ENCODE measurements at places on chromosomes 13 and 19.

GRCh38 chr19:16637535-16637934, 9.5 kb upstream of the MED26 start:
- DNase-seq, result no peak

DNA sequence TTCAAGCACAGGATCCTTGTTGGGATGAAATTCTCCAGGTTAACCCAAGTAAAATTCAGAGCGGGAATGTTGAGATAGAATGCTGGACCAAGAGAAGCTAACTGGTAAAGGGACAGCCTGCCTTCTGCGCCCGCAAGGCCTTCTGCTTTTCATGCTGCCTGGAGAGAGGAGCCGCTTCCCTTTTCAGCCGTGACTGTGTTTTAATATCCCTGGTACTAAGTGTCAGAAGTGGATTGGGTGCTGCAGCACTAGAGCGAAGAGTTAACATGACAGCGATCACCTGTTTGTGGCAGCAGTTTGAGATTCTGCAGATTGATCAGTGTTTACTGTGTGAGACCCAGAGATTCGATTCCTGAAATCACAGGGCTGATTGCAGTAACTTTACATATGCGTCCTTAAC, 197.4 kb upstream of the ZNF536 start:
- DNase-seq, result no peak

DNA sequence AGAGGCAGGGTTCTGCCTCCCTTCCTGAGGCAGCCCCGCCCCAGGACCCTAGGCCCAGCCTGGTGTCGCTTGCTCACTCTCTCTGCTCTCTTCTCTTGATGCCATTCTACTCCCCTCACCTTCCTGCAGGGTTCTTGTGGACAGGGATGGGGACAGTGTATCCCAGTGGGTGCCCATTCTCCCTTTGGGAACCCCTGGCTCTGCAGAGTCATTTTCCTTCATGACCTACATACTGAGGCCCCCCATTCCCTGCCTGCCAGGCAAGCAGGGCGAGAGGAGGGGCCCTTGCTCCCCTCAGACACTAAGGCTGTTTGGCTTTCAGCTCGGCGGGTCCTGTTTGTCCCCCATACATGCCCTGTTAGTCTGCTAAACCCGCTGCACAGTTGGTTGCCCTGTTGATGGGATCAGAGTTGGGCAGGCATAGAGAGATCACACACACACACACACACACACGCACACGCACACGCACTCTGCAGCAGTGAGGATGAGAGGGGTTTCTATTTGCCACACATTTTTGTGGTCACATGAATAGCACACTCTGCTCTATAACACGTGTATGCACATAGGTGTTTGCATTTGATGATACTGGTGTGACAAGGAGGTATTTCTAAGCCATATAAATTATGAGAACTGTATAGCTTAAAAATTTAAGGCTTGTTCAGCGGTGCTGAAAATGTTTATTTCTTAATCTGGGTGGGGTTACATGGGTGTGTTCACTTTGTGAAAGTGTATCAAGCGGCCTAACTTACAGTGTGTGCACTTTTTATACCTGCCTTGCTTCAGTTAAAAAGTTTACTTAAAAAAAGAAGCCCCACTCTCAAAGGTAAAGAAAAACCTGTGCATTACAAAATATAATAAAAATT, 20.3 kb downstream of the NFIX start:
- DNase-seq, result no peak

DNA sequence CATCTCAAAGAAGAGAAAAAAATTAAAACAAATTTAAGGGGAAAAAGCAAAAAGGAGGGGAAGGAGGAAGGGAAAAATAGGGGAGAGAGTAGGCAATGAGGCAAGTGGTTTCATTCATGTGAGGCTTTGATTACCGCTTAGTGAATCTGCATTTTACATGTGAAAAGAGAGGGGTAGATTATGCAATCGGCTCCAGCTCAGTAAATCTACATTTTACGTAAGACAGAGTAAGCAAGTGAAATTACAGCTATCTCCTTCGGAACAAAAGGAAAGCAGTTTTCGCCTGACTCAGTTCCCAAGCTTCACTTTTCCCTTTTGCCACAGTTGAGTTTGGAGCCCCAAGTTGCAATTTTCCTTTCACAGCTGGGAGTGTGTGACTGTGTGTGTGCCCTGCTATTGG, 16.0 kb upstream of the OLFM2 start:
- no peak for DNase-seq

DNA sequence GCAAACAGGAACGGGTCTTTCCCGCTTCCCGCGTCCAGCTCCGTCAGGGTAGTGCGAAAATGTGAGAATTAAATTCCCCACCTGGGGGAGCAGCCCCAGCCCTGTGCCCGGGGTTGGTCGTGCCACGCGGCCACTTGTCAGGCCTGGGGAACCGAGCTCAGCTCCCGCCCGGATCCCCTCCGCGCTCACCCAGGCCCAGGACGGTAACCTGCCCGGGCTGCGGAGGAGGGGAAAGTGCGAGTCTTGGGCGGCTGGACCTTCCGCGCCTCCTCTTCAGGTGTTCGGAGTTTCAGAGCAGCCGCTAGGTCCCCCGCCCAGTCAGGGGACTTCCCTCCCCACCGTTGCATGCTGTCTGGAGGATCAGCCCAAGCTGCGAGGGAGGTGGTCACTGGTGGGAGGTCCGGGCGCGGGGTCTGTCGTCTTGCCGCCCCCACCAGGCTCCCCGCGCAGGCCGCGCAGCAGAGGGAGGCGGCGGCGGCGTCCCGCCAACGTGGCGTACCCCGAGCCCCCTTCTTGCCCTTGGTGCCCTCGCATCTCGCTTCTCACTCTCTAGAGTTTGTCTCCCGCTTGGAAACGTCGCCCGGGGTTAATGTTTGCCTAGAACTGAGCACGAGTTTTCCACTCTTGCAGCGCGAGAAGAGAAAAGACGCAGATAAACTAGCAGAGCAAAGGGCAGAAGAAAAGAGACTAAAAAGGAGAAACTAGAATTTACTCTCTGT, 8.1 kb downstream of the URAD start:
- no peak for DNase-seq

GRCh38 chr19:56026769-56027168, 40.2 kb downstream of the NLRP5 start:
- no peak for DNase-seq

DNA sequence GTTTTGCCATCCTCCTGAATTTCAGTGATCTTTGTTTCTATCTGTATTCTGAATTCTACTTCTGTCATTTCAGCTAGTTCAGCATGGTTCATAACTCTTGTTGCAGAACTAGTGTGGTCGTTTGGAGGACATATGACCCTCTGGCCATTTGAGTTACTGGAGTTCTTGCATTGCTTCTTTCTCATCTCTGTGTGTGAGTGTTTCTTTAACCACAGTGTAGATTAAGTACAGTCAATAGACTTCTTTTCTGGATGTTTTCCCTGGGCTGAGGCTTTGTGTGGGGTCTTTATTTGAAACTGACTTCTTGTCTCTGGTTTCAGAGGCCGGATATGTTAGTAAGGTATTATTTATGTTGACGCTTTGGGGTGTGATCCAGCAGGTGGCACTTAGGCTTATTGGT, 14.7 kb downstream of the IGFL2 start:
- DNase-seq, result no peak

- DNase-seq, result no peak
These were observed 9.6 kb downstream of the BCAM start for GRCh38 chr19:44818466-44819031.

- DNase-seq, result no peak
These were observed 45.8 kb upstream of the GPI start for GRCh38 chr19:34319230-34319585.

GRCh38 chr13:45102136-45102507, 18.2 kb upstream of the GTF2F2 start:
- DNase-seq, result no peak

DNA sequence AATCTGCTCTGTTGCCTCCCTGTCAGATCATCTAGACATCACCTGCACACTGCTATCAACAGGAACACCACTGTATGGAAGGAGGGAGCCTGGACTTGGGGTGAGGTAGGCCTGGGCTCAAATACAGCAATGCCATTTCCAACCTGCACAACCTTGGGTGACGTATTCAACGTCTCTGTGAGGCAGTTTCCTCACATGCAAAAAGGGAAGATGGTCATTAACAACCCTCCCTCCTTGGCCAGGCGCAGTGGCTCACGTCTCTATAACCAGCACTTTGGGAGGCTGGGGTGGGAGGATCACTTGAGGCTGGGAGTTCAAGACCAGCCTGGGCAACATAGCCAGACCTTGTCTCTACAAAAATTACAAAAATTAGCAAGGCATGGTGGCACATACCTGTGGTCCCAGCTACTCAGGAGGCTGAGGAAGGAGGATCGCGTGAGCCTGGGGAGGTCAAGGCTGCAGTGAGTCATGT, 13.1 kb downstream of the XRCC1 start:
- DNase-seq, result no peak

GRCh38 chr13:35906636-35907035, 224.5 kb downstream of the DCLK1 start:
- DNase-seq, result no peak

- no peak for DNase-seq
These were observed at the start of gene RNF113B for GRCh38 chr13:98176777-98177608. Gene RNF113B (minus strand): TSS chr13:98177269. CDS start chr13:98177236, 33 bp downstream.

- no peak for DNase-seq
These were observed 11.1 kb downstream of the ZNF473 start for GRCh38 chr19:50036908-50037307.

GRCh38 chr13:30664689-30665275, 47.1 kb downstream of the USPL1 start:
- DNase-seq, result no peak

DNA sequence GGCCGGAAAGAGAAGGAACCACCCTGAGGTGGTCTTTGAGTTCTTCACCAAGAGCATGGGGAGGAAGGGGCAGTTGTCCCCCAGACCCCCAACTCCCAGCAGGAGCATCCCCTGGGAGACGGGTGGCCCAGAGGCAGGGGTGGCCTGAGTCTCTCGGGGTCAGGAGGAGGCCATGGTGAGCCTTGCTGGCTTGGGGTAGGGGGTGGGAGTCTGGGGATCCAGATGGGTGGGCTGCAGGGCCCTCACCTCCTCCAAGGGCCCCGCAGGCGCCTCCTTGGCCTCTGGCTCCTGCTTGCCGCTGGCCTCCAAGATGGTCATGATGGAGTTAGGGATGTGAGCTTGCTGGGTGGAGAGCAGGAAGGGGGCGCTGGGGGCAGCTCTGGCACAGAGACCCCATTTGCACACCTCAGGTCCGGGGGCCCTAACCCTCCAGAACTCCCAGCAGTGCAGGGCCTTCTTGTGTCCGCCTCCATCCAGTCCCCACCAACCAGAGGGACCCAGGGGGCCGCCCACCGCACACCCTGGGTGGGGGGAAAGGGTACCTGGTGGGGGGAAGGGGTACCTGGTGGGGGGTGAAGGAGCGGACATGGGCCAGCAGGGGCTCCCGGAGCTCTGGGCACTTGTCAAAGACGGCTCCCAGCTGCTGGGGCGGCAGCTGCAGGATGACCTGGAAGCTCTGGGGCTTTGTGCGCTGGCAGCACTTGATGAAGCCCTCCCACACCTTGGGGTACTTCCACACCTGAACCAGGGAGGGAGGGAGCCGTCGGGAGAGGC, 1.3 kb upstream of the RSPH6A start:
- no peak for DNase-seq

- peak; percentile 39 for DNase-seq
These were observed 62.2 kb downstream of the KCTD12 start for GRCh38 chr13:76823969-76824368.

DNA sequence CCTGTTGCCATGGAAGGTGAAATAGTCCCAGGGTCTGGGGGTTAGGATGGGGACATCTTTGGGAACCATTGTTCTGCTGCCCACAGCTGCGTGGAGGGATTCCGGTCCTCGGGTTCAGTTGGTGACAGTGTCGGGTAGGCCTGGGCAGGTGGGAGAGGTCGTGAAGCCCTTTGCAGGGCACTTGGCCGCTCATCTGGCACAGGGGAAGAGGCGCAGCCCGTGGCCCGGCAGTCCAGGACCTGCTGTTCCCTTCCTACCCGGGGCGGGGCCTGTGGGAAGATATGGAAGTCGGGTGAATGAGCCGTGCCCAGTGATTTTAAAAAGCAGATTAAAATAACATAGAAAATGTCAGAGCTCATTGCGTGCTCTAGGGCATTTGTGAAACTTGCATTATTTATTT, 44.8 kb downstream of the KDM4B start:
- DNase-seq, result no peak

DNA sequence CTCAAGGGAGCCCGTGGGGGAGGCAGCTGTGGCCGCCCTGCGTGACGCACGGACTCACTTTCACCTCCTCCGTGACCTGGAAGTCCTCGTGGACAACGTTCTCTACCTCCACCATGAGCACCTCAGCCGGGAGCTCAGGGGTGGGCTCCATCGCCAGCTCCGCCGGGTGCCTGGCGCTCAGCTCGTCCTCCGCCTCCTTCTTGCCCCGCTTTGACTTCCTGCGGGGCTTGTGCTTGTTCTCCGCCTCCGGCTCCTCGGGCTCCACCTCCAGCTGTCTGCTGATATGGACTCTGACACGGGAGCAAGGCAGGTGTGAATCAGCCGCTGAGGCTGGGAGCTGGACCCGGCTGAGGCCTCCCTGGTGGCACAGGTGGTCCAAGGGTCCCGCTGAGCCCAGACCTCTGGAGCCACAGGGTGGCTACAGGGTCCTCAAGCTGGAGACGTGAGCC, 8.2 kb downstream of the LONP1 start:
- no peak for DNase-seq

GRCh38 chr19:16782719-16783118, 46.5 kb upstream of the SIN3B start:
- no peak for DNase-seq

Measured in brain (organoid and tissue), 16 donors.